ENCODE measurements at places on chromosomes 5 and 9.

DNA sequence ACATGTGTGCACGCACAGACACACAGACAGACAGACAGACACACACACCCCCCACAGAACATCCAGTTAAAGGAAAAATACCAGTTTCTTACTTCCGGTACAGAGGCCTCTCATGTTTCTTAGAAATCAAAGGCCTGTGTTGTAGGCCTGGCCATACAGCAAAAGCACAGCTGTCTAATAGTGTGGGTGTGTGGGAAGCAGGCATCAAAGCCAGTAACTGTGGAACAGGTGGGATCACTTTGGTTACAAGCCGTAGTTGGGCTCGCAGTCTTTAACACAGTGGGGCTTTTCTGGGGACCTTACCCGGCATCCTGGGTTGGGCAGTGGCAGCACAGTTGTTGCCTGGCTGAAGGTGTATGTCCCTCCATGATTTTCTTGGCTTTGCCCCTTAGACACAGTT is 55.2 kb downstream of the FBXL7 start:
- DNase-seq: no peak

- DNase-seq: no peak
These were observed 24.2 kb upstream of the SHISAL2B start for GRCh38 chr5:64666078-64666477.

GRCh38 chr9:124754289-124754688 is 16.8 kb downstream of the NR6A1 start:
- no peak for DNase-seq

GRCh38 chr5:135064235-135064570 is 30.2 kb upstream of the PITX1 start:
- DNase-seq: no peak

GRCh38 chr5:153276151-153276550 is 214.3 kb upstream of the GRIA1 start:
- DNase-seq: no peak

- no peak for DNase-seq
These were observed 1.7 kb downstream of the AGGF1 start for GRCh38 chr5:77031891-77032290.

DNA sequence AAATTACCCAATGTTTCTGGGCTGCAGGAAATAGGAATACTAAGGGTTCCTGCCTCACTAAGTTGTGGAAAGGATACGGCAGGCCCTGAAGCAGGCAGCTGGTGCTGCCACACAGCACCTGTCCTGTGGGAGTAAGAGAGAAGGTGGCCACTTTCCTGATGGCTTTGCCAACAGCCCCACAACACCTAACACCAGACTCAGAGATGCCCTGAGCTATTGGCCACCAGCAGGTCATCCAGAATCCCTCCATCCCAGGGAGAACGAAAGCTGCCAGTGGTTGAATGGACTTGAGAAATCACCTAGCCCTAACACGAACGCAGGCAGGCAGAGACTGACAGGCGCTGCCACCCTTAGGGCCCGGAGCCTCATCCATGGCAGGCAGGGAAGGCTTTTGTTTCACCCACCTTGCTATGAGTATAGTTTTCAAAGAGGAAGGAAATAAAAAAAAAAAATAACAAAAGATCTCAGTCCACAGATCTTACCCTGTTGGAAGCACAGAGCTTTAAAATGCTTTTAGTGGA is 82.2 kb downstream of the DCP2 start:
- DNase-seq: no peak

GRCh38 chr5:84260939-84261338 is 123.7 kb downstream of the EDIL3 start:
- DNase-seq: no peak

Measured in activated T-helper 1 cell treated with anti-CD3 and anti-CD28 coated beads, Interleukin-2, amount 50 U/mL, for 16 hours (primary cell).